Activated naive CD8-positive, alpha-beta T cell treated with anti-CD3 and anti-CD28 coated beads, Interleukin-2, amount 50 U/mL, for 16 hours (primary cell): ENCODE measurements at places on chromosomes 7 and 10.

DNA sequence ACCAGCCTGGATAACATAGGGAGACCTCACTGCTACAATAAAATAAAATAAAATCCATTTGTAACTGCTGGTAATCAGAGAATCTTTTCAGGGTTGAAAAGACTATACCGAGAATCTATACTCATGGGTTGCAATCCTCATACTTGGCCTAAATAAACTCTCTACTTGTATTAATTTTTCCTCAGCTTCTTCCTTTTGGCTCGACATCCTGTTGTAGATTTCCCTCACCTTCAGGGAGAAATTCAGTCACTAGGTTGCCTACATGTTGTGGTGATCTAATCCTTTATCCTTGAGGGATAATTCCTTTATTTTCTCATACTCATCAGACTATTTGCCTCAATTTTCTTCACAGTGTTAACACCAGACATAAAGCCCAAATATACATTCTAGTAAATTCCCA lies 1093.4 kb downstream of the SORCS3 start:
- DNase-seq = no peak

DNA sequence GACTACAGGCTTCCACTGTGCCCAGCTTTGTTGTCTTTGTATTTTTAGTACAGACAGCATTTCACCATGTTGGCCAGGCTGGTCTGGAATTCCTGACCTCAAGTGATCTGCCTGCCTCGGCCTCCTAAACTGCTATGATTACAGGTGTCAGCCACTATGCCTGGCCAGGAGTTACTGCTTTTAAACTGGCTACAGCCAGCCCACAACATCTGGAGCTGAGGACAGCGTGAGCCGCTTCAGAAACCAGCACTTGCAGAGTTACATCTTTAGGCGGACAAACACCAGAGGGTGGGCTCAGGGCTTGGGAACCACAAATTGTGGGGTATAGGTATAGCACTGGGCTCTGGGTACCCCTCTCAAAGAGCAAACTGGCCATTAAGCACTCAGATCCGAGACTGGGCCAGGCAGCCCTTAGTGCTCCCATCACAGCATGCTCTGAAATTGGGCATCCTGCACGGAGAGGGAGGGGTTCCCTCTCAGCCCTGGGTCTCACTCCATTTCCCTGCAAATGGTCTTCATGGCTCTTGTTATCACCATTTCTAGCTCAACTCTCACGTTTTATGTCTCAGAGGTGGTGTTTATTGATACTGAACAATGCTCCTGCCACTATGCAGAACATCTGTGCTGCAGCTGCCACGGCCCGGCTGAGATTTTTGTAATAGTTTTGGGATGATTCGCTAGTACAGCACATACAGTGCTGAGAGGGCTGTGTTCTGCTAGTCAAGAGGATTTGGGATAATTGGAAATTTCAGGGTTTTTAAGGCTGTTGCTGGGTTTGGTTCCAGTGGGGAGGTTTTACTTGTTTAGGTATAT lies 146.4 kb upstream of the LYZL2 start:
- no peak for DNase-seq

DNA sequence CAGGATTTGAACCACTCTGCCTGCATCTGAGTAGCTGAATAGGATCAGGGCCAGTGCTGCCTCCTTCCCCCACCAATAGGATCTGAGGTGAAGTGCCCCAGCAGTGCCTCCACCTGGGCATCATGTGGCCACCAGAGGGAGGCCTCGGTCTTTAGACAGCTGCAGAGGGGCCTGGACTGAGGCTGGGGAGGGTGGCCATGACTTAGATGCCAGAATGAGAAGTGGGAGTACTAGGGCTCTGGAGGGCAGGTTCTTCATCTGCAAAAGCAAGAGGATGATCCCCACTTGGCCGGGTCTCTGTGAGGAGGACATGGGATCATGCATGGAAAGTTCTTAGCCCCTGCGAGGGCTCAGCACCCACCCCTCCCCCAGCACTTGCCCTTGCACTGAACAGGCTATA lies 56.9 kb downstream of the NEUROG3 start:
- no peak for DNase-seq

GRCh38 chr7:35988105-35988504 lies 164.9 kb upstream of the EEPD1 start:
- no peak for DNase-seq

GRCh38 chr10:35058134-35058533 lies 32.0 kb downstream of the CUL2 start:
- DNase-seq = no peak

DNA sequence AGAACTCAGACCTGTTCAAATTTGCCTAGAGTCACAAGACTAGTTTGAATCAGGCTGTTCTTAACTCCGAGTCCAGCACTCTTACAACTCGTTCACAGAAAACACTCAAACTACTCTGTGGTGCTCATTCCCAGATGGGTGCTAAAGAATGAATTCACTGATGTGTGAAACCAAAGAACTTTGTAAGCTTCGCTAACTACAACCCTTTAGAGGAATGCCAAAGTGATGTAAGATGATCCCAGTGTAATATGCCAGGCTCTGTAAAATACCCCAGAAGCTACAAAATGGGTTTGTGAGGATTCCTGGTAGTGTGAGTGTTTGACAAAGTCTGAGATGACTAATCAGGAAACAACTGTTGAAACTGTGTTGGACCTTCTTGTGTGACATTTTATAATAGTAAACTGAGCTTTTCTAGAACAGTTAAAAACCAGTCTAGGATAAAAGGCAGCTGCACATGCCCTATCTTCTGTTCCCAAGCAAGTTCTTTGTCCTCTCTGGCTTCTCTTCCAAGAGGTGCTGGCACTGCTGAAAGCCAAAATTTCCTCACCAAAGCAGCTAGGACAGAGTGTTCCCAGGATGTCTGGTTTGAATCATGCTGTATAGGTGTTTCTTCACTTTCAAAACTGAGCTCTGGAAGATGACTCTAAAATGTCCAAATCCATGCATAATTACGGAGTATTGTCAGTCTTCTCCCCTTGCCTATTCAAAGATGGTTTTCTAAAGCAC lies 527.6 kb downstream of the SORCS1 start:
- no peak for DNase-seq

DNA sequence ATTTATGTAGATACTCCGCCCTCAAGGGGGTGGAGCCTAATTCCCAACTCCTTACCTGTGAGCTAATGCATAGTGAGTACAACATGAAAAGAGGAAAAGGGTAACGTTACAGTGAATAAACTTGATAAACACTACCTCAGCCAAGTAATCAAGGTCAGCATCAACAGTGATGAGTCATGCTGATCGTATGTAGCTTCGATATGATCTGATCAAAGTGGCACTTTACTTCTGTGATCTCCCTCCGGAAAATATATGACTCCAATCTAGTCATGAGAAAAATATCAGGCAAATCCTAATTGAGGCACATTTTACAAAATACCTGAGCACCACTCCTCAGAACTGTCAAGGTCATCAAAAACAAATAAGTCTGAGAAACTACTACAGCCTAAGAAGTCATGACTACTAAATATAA lies 70.4 kb downstream of the VTI1A start:
- DNase-seq = no peak

GRCh38 chr10:113732160-113732881 lies 19.2 kb upstream of the PLEKHS1 start:
- no peak for DNase-seq

- no peak for DNase-seq
Measured at GRCh38 chr10:97647556-97647955, 7.1 kb downstream of the PI4K2A start.

GRCh38 chr10:49395741-49396665 lies at the start of gene DRGX:
Gene DRGX (minus strand): TSS chr10:49396089. CDS start chr10:49395440, 649 bp downstream.
- DNase-seq = no peak

- no peak for DNase-seq
Measured at GRCh38 chr10:11446864-11447263, 164.6 kb downstream of the USP6NL start.

DNA sequence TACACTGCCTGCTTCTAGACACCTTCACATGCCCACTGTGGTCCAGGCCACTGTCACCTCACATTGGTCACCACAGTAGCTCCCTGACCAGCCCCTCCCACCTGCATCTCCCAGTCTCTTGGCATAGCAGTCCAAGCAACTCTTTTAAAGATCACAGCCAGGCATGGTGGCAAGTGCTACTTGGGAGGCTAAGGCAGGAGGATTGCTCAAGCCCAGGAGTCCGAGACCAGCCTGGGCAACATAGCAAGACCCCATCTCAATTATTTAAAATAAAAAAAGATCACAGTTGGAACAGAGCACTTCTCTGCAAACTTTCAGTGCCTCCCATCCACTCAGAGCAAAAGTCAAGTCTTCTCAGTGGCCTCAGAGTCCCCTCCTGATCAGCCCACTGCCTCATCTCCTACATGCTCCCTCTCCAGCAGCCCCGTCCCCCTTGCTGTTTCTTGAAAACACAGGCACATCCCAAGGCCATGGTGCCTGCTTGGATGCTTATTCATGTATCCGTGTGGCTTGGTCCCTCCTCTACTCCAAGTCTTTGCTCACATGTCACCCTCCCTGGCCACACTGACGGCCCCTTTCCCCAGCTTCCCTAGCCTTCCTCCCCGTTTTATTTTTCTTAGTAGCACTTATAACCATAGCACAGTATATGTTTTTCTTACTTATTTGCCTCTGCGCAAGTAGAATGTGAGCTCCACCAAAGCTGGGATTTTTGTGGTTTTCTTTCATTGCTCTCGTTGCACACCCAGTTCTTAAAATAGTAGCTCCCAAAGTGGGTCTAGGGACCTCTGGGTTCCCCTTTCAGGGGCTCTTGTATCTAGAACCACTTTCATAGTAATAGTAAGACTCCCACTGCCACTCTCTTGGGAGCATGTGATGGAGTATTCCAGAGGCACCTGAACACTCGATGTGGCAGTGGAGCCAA lies 19.5 kb downstream of the TSPAN15 start:
- DNase-seq = no peak

DNA sequence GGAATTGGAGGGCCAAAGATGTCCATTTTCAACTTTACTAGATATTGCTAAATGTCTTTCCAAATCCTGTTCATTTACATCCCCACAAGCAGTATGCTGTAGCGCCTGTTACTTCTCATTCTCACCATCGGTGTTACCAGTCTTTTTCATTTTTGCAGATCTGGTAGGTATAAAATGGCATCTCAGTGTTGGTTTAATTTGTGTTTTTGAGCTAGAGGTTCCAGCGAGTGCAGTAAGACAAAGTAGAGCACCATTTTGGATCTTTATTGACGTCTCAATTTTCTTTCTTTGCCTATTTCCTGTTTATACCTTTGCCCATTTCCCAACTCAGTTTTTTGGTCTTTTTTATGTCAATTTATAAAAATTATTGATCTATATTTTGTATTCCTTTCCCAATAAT lies 55.6 kb downstream of the NRF1 start:
- DNase-seq = no peak

DNA sequence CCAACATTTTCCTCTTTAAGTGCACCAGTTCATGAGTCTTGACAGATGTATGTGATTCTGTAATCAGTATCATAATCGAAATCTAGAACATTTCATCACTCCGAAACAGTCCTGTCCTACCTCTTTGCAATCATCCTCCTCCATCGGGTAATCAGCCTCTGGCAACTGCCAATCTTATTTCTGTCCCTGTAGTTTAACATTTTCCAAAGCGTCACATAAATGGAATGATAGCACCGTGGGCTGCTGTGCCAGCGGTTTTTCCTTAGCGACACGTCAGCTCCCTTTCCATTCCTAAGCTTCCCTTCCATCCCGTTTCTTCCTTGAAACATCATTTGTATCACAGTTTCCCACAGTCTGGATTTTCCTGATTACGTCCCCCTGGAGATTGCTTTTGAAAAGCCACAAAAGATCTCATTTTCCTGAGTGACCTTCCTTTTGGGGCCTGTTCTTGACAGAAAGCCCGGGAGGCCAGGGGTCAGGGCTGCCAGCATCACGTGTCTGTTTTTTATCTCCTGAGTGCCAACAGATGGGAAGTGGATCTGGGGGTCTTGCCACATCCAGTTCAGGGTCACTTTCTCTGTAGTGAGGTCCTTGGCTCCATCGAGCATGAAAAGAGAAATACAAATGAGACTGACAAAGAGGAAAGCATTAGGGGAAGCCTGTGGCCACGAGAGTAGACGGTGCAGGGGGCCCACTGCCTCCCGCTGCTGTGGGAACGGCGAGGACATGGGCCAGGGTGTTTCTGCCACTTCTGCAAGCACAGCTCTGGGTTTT lies 31.6 kb downstream of the TMEM120A start:
- no peak for DNase-seq

DNA sequence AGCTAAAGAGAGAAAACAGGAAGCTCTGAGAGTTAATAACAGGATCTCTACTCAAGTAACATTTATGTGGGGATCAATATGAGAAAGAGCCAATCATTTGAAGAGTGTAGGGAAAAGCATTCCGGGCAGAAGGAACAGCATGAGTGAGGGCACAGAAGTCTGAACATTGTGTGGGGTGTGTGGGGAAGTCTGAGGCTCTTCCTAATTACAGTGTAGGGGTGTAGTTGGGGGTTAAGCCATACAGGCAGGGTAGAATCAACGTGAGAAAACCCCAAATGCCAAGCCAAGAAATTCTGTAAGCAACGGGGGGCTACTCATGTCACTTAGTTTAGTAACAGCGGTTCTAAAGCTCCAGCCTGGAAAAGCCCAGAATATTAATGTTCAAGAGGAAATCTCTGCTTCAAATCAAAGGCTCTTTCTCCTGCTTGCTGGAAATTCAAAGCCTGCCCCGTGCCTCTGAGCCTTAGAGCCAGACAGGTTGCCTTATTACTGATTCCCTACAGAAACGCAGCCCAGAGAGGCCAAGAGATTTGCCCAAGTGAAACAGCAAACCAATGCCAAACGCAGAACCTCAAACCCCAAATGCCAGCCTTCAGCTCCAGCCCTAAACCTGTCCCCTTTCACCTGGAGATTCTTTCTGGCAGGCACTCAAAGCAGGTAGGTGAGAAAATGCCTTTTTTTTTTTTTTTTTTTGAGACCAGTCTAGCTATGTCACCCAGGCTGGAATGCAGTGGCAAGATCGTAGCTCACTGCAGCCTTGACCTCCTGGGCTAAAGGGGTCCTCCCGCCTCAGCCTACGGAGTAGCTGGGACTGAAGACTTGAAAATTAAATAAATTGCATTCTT lies 36.1 kb downstream of the DNAJB12 start:
- no peak for DNase-seq

GRCh38 chr10:17923728-17924127 lies 28.0 kb upstream of the SLC39A12 start:
- no peak for DNase-seq

DNA sequence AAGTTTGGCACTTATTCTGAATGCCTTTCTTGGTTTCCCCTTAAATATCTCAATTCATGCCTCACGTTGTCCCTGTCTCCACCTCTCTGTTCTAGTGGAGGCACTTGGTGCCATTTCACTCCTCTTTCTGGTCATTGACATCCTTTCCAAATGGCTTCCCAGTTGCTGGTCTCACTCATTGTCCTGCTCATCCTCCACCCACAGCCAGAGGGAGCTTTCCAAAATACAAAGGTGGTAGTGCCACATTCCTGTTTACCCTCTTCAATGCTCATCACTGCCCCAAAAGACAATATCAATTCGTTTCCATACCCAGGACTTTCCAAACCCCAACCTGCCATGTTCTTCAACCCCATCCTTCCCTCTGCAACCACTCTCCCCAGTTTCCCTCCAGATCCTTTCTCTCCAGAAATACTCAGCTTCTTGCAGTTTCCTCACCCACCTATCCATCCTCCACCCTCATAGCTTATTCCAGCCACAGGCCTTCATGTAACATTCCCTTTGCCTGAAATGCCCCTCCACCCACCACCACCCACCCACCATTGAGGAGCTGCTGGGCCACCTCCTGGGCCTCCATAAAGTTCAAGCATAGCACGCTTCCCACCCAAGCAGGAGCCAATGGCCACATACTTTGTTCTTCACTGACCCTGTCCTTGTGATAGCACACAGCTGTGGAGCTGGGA lies 63.1 kb upstream of the ADRB1 start:
- DNase-seq = no peak
